ENCODE measurements at places on chromosomes 11 and 22.

GRCh38 chr11:8810540-8811301 is 100.3 kb upstream of the AKIP1 start:
- no peak for DNase-seq

- DNase-seq, result no peak
These were observed 46.5 kb downstream of the ADM start for GRCh38 chr11:10351435-10351764.

- no peak for DNase-seq
These were observed 41.3 kb upstream of the CXCR5 start for GRCh38 chr11:118842369-118842768.

GRCh38 chr22:24812950-24813775 is 7.2 kb downstream of the SGSM1 start:
- no peak for DNase-seq

GRCh38 chr11:8608652-8609051 is 14.6 kb upstream of the STK33 start:
- no peak for DNase-seq

GRCh38 chr11:29483831-29484230 is 533.0 kb downstream of the KCNA4 start:
- DNase-seq, result no peak
